ENCODE measurements at places on chromosomes 7 and 10.

DNA sequence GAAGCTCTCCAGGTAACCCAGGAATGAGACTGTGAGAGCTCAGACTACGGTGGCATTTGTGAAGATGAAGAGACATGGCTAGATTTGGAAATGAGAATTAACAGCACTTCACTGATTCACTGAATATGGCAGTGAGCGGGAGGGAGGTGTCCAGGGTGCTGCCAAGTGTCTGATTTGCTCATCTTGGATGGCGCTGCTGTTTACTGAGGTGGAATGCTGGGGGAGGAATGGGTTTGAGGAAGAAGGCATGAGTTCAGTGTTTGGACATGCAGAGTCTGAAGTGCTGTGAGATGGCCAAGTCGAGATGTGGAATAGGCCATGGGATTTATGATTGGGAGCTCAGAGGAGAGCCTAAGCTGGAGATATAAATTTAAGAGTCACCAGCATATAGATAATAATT lies 437.1 kb upstream of the NPVF start:
- DNase-seq, result no peak

- no peak for DNase-seq
Measured at GRCh38 chr10:125148528-125148927, 11.8 kb downstream of the CTBP2 start.

- DNase-seq, result no peak
Measured at GRCh38 chr10:23186697-23187096, 5.4 kb upstream of the PTF1A start.

DNA sequence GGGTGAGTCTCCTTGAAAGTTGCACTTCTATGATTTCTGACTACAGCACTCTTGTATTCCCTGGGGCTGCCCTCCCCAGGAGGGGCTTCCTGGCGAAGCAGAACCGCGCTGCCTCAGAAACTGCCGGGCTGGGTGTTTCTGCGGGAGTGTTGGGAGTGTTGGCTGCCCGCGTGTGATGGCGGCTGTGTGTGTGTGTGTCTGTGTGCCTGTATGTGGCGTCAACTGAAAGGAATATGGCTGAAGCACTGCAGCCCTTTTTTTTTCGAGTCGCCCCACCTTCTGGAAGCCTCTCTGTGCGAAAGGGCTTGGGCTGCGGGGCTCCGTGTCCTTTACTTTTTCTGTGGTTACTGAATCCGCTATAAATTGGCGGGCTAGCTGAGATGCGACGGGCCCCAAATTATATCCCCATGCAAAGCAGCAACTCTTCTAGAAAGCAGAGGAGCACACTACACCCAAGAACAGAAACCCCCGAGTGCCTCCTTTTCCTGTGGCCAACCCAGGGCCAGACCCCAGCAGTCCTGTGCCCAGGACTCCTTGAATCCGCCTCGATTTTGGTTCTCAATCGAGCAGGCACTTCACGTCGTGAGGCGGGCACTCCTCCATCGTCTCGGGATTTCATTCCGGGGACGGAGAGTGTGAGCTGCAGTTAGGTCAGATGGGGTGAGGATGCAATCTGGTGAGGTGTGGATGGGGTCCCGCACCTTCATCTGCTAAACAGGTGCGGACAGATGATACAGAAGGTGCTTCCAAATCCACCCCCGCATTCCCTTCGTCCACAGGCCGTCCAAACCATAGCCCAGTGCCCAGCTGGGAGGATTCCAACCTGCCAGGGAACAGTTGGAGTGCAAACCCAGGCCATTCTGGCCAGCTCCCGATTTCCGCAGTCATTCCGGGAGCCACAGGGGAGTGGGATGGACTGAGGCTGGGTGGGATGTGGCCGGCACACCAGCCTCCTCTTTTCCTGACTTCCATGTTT lies 22.5 kb upstream of the ZNF273 start:
- DNase-seq, result no peak

DNA sequence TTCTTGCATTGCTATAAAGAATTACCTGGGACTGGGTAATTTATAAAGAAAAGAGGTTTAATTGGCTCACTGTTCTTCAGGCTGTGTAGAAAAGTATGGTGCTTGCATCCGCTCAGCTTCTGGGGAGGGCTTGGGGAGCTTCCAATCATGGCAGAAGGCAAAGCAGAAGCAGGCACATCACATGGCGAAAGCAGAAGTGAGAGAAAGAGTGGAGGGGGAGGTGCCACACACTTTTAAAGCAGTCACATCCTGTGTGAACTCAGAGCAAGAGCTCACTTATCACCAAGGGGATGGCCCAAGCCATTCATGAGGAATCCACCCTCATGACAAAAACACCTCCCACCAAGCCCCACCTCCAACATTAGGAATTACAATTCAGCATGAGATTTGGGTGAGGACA lies 303.5 kb downstream of the OTUD1 start:
- no peak for DNase-seq

DNA sequence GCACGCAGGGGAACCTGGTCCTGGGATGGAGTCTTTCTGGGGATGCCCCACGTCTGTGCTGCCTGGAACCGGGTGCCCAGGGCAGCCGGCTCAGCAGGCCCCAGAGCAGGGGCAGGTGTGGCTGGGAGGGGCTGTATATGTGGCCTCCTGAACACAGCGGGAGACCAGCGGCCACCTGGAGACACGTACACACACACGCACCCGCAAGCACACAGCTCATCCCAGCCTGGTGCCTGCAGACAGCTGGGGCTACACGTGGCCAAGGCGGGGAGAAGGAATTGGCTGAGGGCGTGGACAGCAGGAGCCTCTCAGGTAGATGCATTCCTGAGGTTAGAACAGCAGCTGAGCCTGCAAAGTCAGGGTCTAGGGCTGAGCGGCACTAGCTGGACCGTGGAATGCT lies 14.0 kb downstream of the ADAM8 start:
- DNase-seq, result no peak

DNA sequence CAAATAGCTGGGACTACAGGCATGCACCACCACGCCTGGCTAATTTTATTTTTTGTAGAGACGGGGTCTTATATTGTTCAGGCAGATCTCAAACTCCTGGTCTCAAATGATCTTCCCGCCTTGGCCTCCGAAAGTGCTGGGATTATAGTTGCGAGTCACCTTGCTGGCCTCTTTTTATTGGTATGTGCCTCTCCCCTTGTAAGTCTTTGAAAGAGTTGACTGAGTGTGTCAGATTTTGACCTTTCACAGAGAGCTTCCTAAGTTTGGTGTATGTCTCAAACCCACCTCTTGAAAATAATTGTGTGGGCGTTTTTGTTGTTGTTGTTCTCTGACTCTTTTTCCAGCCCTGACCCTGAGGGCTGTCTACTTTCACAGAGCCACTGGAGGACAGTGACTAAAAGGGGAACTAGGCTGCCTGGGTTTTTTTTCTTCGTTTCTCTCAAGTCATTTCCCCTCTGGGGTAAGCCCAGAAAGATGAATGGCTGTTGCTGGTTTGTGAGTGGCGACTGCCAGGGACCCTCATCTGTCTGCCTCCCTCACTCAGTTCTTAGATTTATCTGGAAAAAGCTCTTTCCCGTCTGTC lies 262.8 kb downstream of the ZEB1 start:
- no peak for DNase-seq

GRCh38 chr10:30420266-30420665 lies 13.7 kb upstream of the MAP3K8 start:
- no peak for DNase-seq

DNA sequence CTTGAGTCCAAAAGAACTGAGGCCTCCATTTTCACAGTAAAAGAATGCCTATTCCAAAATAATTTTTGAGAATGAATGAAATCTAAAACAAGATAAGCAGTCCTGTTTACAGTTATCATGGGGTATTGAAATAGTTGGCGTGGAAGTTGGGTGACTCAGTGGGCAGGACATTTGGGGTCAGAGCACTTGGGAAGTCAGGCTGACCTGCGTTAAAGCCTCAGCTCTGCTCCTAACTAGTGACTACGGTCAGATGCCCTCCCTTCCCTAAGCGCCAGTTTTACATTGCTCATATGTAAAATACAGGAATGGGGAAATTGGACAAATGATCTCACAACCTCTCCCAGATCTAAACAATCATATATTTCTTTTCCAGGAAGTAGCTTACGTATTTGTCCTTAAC lies 2.3 kb upstream of the PAPSS2 start:
- no peak for DNase-seq

DNA sequence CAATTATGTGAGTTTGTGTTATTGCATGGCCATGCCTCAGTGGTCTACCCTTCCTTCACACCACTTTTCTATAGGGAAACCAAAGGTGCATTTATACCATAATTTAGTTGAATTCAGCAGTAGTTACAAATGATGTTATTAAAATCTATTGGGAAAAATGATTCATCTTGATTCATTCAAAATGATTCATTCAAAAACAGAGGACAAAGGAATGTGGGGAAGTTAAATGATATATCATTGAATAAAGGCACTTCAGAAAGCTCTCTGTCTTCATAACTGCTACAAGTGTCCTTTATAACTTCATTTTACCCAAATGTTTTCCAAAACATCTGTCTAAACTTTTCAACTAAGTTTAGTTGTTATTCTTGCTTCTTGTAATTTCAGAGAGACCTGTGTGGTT lies 722.9 kb downstream of the GRM8 start:
- no peak for DNase-seq

DNA sequence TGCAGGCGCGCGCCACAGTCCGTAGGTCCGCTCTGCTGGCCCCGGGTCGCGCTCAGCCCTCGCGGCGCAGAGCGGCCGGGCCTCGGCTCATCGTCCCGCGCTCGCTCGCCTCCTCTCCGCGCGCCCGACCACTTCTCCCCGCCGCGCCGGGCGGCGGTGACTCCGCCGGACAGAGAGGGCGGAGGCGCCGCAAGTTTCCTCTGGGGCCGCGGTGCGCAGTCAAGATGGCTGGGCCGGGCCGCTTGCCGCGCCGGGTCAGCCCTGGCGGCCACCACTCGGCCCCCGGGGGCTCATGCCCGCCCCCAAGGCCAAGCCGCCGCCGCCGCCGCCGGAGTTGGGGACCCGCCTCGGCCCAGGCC lies 441 bp downstream of the FZD8 start:
- no peak for DNase-seq

GRCh38 chr7:50559881-50560280 lies 5.3 kb downstream of the DDC start:
- DNase-seq, result no peak

DNA sequence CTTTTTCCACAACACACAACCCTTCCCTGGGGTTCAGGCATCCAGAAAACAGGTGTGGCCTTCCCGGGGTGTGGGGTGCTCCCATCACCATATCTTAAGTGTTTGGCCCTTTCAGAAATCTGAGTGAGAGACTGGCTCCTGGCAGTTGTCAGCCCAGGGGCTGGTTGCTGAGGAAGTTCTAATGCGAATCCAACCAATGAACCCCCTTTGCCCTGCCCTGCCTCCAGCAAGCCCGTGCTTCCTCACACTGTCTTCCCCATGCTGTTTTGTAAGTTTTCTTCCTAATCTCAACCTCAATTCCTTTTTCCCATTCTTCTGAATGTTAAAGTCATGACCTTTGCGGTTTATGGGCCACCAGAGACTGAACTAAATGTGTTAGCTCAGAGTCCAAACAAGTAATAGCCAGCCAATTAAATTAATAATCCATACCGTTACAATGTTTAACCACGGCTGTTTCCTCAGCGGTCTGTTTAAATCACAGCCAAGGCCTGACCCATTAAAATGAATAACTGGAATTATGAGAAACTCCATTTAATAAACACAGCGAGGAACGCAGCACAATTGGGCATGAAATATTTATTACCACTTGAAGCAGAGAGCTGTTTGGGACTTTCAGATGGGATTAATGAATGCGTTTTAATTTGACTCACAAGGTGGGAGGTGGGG lies 90.9 kb upstream of the TCF7L2 start:
- no peak for DNase-seq

- no peak for DNase-seq
Measured at GRCh38 chr7:17434841-17435692, 136.6 kb downstream of the AHR start.

DNA sequence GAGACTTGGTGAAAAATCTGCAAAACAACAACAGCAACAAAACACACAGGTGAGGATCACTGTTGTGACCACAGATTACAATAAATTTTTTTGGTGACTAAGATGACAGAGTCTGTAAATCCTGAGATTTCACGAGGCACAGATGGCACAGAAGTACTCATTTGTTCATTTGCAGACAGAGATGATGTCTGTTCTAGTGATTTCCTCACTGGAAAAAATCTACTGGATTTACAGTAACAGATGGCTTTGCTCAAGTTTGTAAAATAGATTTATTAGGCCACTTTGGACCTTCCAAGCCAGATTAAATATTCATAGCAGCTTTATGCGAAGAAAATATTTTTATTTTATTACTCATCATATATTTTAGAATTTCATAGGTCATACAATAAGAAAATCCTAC lies 113.5 kb upstream of the IL6 start:
- no peak for DNase-seq

GRCh38 chr7:90850471-90850870 lies 254.3 kb downstream of the CDK14 start:
- no peak for DNase-seq

- no peak for DNase-seq
Measured at GRCh38 chr10:88095223-88095721, 231.8 kb downstream of the PTEN start.

DNA sequence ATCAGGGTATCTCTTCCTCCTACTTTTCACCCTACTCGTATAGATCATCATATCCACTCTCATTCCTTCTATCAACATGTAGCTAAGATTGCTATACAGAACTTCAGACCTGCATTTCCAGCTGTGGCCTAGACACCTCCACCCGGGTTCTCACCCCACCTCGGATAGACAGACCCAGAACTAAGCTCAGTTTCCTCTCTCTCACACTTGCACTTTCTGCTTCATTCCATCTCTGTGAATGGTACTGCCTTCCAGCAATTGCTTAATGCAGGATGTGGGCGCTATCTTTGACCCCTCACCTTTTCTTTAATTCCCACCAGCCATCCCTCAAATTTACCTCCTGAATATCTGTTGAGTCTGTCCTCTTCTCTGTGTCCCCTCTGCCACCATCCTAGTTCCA lies 35.7 kb downstream of the AGK start:
- DNase-seq, result no peak

DNA sequence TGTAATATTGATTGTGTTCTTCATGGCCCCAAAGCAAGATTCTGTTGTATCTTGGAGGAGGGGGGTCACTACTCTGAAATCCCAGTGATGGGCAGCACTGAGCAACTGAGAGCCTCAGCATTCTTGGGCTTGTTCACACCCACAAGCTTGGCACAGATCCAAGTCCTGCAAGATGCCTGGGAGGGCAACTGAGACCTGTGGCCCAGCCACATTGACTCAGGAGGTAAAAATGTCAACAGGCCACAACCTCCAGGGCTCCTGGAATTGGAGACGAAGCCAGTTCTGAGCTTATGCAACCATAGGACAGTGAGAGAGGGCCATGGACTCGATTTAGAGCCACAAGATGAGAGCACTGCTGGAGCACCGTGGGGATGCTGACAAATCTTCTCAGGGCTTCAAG lies 3.1 kb upstream of the DOCK1 start:
- DNase-seq, result no peak

GRCh38 chr10:35882422-35883150 lies 240.5 kb upstream of the FZD8 start:
- no peak for DNase-seq
